ENCODE measurements at places on chromosomes 2 and 18. TPM values are rescaled to one million over a fixed set of nuclear protein-coding genes. Genes with fewer than 3 reads are reported as not detected.

The RRM2 gene
- 280 TPM for total RNA-seq

The IL1A gene
- total RNA-seq, result 0.10 TPM

The ZDBF2 gene
- total RNA-seq, result 1.2 TPM

The PRKCE gene
- 9.3 TPM for total RNA-seq

The LYG2 gene
- total RNA-seq, result 0.17 TPM

The OR6B2 gene
- total RNA-seq, result not detected

The KANSL1L gene
- total RNA-seq, result 0.28 TPM

The PAX8 gene
- 1.1 TPM for total RNA-seq

The ANKRD30B gene
- not detected for total RNA-seq

The SKOR2 gene
- not detected for total RNA-seq

The SLC16A14 gene
- 1.4 TPM for total RNA-seq

The GALNT5 gene
- 2.1 TPM for total RNA-seq

The KYNU gene
- 270 TPM for total RNA-seq

The MCFD2 gene
- 107 TPM for total RNA-seq

The TRAPPC8 gene
- 14.2 TPM for total RNA-seq

The TMEM169 gene
- total RNA-seq, result 0.38 TPM
